Activated naive CD4-positive, alpha-beta T cell (primary cell): ENCODE measurements at places on chromosomes 2 and 18.

DNA sequence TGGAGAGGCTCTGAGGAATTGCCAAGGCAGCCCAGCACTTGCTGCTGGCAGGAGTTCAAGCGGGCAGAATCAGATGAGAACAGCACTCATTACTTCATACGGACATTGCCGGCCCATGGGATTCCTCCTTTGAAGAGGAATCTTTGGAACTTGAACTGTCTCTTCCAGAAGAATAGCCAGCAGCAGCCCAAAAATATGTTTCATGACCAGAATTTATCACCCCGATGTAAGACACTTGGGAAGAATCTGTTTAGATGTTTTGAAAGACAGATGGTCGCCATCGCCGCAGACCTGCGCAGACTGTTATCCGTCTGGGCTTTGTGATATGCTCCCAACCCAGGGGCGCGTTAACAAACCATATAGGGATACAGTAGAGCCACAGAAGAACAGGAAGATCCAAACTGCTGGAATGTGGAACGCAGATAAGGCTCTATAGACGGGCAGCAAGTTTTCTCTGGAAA lies 3.7 kb upstream of the ADI1 start:
- no peak for DNase-seq

DNA sequence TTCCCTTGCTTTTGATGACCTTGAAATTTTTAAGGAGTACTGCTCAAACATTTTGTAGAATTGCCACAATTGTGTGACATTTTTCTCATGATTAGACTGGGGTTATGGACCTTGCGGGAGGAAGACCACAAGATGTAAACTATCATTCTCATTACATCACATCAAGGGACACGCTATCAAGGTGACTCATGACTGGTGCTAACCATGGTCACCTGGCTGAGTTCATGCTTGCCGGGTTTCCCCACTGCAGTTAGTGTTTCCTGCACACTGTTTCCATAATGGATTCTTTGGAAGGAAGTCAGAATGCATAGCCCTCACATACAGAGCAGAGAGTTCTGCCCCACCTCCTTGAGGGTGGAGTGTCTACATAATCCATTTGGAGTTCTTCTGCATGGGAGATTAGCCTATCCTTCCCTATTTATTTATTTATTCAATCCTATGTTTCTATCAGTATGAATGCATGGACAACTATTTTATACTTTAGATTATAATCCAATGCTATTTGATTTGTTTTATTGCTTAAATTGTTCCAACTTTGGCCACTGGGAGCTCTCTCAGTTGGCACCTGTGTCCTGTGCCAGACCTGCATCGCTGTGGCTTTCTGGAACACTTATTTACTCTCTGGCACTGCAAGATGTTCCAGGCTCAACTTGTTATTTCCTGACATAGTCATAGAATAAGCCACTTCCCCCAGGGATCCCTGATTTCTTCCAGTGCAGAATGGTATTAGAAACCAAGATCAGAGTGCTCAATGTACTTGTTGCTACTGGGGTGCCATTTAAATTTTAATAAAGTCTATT lies 6.0 kb downstream of the MC2R start:
- DNase-seq: no peak

DNA sequence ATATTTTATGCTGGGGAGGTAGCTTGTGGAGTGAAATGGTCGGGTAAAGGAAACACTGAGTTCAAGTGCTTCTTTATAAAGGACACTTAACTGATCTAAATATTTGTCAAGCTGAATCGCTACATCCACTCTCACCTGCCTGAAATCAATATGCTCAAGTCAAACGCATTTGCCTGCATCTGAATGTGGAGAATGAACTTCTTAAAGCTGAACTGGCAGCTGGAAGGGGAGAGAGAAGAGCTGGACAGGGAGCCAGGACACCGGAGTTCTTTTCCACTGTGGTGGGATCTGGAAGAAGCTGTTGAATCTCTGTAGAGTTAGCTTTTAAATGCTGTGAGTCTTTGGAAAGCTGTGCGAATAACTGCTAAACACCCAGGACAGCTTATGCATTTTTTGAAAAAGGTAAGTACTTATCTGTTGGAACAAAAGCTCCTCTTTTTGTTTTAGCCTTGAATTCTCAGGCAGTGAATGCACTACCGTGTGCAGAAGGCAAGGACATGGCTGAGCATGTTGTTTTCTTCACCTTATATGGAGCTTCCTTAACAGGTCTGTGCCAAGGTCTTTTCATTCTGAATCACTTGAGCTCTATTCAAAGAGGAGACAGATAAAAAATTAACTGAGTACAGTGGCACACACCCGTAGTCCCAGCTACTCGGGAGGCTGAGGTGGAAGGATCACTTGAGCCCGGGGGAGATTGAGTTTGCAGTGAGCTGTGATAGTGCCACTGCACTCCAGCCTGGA lies 74.2 kb upstream of the KLF7 start:
- no peak for DNase-seq

DNA sequence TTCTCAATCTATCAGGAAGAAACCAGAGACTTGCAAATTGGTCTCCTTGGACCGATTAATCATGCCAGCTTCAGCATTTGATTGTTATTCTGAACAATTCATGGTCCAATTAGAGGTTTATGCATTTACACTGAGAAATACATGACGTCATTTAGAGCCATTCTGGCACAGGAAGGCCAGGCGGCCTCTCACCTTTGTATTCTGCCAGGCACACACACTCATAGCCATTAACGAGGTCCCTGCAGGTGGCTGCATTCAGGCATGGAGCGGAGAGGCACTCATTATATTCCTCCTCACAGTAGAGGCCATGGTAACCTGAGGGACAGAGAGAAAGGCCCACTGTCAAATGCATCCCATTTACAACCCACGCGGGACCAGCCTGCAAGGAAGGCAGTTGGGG lies 146.8 kb upstream of the PID1 start:
- no peak for DNase-seq

- DNase-seq: no peak
Observed at GRCh38 chr2:8170552-8171327, 511.1 kb upstream of the ID2 start.

DNA sequence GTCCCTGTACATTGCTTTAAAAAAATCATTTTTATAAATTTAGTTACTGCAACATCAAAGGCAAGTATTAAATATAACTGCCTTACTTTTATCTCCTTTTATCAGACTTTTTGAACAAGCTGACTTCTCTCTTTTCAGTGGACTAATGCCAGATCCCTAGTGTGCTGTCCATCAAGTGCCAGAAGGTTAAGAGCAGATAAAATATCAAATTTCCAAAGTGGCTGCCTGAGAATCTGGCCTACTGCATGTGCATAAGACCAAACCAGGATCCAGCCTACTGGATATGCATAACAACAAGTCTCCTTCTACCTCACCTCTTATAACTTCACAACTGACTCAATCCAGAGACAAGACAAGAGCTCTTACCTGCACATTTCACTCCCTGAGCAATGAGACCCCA lies 59.8 kb upstream of the CHRNA1 start:
- no peak for DNase-seq

GRCh38 chr2:1227274-1227900 lies 185.9 kb upstream of the TPO start:
- DNase-seq: no peak

DNA sequence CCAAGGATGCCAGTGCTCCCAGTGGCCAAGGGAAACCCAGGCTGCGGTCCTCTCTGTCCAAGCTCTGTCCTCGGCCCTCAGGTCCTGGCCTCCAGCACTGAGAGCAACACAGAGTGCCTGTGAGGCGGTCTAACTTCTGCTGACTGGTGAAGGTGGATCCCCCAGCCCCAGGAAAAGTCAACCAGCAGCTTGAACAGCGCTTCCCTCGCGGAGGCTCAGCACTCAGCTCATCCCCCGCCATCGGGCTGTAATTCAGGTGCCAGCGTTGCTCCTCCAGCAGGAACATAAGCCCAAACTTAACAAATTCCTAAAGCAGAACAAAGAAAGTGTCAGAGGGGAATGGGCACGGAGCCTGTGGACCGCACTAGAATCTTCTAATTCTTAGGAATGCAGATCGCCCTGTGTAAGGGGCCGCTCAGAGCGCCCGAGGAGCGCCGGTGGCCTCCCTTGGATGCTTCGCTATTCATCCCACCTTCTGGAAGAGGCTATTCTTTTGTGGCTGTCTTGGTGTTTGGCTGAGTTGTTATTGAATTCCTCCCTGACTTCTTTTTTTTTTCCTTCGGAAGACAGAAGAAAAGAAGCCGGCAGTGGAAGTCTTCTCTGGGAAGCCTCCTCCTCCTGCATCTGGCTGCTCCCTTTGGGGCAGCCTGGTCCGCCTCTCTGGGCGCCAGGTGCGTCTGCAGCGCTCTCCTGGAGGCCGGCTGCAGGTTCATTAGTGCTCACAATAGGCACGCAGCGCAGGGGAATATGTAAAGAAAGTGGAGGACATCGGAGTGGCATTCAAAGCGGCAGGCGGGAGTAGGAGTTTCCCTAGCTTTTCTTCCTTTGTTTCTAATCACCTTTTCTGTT lies 905.6 kb downstream of the TSN start:
- no peak for DNase-seq

DNA sequence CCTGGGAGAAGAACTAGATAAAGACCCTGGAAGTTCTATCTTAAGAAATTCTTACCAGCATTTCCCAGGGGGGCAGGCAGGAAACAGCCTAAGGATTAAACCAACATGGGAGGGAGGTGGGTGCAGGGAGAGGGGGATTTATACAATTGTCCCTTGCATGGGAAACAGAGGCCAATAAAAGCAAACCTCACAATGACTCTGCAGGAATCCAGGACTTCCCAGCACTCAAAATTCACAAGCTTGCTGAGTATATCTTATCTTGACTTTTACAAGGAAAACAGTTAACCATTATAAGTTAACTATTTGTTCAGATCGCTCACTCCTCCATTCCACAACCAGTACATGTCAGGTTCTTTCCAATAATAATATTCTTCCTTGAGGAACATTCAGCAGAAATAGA lies 241.3 kb downstream of the MREG start:
- DNase-seq: no peak

DNA sequence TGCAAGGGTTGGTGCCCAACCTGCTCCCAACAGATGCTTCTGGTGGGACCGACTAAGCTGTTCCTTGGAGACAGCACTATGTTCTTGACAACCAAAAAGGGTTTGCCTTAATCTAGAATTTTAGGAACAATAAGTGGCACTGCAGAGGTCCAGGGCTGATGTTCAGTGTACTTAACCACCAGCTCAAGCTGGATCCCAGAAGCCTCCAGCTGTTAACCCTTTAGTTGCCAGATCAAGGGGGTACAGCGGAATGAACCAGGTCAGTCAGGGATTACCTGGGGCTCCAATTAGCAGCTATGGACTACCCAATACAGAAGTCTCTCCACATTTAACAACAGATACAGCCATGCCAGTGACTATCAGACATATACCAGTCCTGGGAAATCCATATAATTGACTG lies 3.5 kb downstream of the GPR75 start:
- DNase-seq: no peak

DNA sequence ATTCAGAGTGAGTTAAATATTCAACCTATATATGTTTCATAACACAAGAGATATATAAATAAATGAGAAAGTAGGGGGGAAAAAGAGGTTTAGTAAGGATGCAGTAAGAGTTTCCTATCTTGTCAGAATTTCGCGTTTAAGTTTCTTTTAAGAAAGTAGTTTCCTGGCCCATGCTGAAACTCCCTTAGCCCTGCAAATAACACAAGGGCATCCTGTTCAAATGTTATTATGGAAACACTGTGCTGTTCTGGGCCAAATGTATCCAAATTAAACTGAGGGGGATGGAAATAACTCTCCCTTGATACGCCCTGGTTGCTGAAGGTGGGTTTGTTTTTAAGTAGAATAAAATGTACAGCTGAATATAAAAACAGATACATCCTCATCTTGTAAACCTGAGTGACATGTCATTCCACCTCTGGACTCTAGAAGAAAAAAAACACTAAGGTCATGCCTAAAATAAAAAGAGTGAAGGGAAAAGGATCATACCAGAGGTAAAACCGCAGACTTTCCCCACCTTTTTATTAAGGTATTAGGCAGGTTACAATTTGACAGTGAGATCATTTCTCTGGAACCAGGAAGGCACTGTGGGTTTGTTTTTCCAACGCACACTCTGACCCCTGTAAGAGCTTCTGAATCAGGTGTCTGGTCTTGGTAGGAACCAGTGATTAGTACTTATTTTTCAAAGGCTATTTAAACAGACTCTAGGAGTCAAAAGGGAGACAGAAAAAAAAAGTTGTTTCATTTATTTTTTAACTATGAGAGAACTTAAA lies 16.7 kb downstream of the BCL2 start:
- DNase-seq: no peak

DNA sequence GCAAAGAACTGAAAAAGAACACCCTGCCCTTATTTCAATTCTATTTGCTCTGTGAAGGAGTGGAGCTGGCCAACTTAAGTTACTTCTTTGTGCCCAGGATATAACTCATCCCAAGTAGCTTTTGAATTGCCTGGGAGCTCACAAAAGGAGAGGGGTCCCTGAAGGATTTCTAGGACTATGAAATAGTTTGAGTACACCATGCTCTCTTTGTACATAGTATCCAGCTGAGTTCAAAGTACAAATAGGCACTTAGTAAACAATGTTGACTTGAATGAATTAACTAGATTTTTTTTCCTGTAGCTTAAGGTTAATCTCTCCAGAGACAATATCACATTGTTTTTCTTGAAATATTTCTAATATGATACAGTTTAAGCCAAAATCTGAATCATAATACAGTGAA lies 47.7 kb downstream of the ZC3H15 start:
- no peak for DNase-seq

DNA sequence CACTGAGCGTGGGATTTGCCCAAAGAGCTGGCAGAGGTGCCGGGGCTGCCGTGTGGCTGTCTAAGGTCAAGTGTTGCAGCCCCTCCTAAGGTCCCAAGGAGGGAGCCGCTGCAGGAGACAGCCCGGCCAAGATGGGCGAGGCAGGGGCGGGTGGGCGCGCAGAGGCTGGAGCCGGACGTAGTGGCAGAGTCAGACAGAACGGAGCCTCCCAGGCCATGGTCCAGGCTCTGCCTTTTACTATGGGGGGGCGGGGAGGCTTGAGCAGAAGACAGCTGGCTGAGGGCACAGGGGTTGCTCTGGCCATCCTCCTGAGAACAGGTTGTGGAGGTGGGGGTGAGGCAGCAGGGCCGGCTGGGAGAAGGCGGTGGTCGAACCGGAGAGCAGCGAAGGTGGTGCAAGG lies 27.5 kb upstream of the PRLH start:
- no peak for DNase-seq

- DNase-seq: no peak
Observed at GRCh38 chr2:84700006-84700405, 180.9 kb downstream of the TRABD2A start.

DNA sequence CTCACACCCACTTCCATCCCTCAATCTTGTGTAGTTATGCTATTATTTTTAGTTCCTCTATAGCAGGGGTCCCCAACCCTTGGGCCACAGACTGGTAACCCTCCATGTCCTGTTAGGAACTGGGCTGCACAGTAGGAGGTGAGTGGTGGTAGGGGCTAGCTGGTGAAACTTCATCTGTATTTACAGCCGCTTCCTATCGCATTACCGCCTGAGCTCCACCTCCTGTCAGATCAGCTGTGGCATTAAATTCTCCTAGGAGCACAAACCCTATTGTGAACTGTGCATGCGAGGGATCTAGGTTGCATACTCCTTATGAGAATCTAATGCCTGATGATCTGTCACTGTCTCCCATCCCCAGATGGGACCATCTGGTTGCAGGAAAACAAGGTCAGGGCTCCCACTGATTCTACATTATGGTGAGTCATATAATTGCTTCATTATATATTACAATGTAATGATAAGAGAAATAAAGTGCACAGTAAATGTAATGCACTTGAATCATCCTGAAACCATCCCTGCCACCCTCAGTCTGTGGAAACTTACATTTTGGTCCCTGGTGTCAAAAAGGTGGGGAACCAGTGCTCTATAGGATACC lies 1.6 kb upstream of the RAB11FIP5 start:
- DNase-seq: no peak

GRCh38 chr2:134692499-134692898 lies 26.3 kb downstream of the TMEM163 start:
- no peak for DNase-seq
